SHP77 treated with DMSO at 0.1 percent for 48 hours (cell line): ENCODE measurements at places on chromosomes 16 and 17.

GRCh38 chr16:14284371-14284770 is 213.3 kb downstream of the MRTFB start:
- DNase-seq: no peak

DNA sequence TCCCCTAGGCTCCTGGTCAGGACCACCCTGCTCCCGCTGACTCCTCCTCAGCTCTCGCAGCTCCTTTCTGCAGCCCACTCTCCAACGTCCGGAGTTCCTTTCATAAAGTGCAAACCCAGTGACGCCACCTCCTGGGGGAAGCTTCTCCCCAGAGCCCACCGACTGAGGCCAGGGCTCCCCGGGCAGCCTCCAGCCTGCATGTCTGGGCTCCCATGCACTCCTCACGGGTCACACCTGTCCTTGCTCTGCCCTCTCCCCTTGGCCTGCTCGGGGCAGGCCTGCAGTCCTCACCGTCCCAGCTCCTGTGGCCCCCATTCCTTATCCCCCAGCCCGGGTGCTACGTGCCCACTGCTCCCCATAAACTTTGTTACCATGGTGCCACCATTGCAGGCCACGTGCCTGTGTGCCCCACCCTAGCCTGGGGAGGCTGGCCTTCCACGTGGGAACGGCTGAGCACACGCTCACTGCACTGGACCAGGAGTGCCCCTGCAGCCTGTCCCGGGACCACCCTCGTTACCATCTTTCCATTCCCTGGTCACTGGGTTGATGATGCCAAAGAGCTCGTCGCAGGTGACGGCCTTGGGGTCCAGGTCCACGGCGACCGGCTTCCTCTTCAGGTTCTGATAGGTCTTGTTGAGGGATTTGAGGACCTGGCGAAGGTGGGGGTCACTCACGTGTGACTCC is 84.9 kb downstream of the DNAH17 start:
- no peak for DNase-seq

DNA sequence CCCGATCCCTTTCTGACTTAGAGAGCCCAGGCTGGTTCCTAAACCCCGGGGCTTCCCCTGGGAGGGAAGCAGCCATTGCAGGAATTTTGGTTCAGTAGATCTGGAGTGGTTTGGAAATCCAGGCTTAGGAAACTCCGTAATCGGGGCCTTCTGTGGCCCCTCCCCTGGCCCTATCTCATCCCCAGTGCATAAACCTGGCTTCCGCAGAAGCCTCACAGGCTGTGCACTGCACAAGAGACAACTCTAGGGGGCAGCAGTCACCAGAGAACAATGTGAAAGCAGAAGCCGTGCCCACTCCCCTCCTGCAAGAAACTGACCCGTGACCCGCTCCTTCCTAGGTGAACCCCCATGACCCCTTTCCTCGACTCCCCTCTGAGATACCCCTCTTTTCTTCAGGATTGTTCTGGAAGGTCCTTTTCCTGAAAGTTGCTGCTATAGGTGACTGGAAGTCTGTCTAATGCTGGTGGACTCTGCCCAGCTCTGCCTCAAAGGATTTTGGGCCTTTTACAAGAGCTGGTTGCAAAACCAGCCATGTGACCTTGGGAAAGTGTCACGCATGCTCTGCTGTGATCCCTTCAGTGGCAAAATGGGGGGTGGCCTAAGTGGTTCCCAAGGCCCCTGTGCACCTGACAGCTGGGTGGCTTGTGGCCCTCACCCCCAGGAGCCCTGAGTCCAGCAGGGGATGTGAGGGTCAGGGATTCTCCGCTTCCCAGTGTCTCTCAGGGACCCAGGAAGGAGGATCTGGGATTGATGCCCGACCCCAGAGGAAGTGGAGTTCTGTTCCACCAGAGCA is 14.4 kb downstream of the GUCY2D start:
- DNase-seq: peak; percentile 4

- no peak for DNase-seq
These were observed 70.9 kb downstream of the GNAO1 start for GRCh38 chr16:56262148-56262547.

- no peak for DNase-seq
These were observed 12.5 kb upstream of the SLC13A2 start for GRCh38 chr17:28460901-28461300.

- DNase-seq: no peak
These were observed 137.7 kb downstream of the TMEM132E start for GRCh38 chr17:34717092-34717491.

DNA sequence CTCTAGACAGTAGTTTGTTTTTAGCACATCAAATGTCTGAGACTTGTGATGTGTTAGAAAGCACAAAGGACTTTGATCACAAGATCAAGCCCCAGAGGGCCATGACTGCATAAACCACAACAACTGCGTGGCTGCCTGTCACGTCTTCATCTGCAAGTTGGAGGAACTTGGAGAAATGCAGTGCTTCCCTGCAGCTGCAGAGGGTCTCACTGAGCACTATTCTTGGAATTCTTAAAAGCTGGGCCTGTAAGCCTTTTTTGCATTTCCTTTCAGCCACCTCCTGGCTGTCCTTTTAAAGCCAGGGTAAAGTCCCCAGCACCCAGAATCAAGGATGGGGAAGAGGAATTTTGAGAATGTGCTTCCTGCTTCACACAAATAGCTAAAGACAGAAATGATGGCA is 431.3 kb downstream of the MAF start:
- no peak for DNase-seq

GRCh38 chr17:44786551-44787081 is 27.8 kb downstream of the ADAM11 start:
- no peak for DNase-seq

DNA sequence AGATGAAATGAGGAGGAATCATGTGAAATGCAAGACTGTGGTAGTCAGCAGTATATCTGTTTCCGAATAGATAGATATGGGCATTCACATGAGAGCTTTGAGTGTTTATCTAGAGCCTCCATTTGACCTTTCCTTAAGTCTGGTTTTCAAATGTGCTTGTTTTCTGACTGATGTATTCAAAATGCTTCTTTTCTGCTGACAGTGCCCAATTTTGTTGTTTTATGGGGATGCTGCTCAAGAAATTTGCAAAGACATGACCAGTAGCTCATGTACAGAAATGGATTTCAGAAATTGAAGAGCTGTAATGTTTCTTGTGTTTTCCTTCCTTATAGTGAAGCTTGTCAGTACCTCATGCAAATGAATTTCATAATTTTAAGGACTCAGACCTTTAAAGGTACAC is 903.4 kb upstream of the CDH8 start:
- no peak for DNase-seq

DNA sequence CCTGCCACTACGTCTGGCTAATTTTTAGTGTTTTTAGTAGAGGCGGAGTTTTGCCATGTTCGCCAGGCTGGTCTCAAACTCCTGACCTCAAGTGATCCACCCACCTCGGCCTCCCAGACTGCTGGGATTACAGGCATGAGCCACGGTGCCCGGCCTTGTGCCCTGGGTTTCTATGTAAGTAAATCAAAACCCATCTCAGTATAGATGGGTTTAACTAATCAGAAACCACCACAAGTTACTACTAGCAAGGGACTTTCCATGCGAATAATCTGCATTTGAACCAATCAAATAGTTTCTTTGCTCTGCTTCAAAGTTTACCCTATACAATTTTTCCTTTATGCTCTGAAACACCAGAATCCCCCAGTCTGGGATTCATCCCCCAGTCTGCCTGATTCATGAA is 16.5 kb upstream of the EIF1 start:
- no peak for DNase-seq

DNA sequence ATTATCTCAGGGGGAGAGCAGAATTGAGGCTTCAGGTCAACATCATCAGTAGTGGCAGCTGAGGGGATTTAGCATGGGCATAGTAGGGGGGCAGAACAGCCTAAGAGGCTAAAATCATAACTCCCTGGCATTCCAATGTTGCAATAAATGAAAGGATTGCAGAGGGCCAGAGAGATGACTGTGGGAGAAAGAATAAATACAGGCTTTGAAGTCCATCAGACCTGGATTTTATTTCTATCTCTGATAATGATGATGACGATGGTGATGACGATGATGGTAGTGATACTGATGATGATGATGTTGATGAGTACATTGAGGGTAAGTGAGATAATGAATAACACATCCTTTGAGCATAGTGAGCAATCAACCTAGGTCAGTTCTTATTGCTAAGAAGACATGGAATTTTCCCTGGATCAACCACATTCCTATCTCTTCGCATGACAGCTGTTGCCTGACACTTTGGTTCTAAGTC is 107.4 kb upstream of the CDH11 start:
- no peak for DNase-seq

- no peak for DNase-seq
These were observed 116.3 kb upstream of the MAF start for GRCh38 chr16:79716645-79717332.

- DNase-seq: no peak
These were observed 47.6 kb downstream of the FZD2 start for GRCh38 chr17:44604768-44605485.

GRCh38 chr17:61408151-61409041 is 8.8 kb downstream of the TBX2 start:
- DNase-seq: no peak

- no peak for DNase-seq
These were observed 138.7 kb downstream of the GAS7 start for GRCh38 chr17:10059684-10060211.

DNA sequence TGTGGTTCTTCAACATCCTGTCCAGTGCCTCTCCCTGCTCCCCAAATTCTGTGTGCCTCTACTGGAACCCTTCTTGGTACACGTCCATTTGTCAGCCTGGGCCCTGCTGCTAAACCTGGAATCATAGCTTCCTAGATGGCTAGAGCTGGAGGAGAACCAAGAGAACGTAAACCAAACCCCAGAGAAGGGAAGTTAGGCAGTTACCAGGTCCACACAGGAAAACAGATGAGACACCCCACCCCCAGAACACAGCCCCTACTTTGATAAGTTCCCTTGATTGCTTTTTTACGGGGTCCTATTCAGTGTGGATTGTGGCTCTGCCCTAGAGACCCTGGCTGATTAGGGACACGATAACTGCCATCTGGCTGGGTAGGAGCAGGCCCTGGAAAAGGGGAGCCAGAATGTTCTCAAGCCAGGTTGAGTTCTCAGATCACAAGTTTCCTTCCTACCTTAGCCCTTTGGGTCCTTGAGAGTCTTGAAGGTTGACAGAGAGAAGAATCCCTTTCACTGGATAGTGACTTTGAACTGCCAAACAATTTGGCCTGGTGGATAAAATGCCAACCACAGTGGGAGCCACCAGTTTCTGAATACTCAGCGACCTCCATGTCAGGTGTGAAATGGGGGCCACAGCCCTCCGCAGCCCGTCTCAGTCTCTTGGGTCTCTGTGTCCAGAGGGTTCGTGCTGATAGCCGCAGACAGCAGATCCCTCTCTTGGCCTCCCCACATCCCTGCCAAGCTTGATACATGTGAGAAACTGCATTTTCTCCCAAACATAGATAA is 7.9 kb downstream of the TBX4 start:
- DNase-seq: no peak

DNA sequence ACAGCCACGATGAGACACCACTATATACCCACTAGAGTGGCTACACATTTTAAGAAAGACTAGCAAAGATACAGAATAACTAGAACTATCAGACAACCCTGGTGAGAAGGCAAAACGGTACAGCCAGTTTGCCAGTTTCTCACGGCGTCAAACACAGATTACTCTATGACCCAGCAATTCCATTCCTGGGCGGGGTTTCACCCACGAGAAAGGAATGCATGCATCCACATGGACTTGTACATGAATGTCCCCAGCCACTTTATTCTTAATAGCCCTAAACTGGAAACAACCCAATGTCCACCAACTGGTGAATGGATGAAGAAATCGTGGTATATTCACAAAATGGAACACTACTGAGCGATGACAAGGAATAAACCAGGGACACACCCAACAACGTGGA is 74.5 kb downstream of the MYH10 start:
- DNase-seq: no peak

GRCh38 chr17:8745586-8746500 is 1.2 kb upstream of the CCDC42 start:
- DNase-seq: no peak

- no peak for DNase-seq
These were observed 268.9 kb upstream of the MAF start for GRCh38 chr16:79869304-79870015.

GRCh38 chr17:9052921-9053320 is 31.6 kb downstream of the NTN1 start:
- DNase-seq: no peak

DNA sequence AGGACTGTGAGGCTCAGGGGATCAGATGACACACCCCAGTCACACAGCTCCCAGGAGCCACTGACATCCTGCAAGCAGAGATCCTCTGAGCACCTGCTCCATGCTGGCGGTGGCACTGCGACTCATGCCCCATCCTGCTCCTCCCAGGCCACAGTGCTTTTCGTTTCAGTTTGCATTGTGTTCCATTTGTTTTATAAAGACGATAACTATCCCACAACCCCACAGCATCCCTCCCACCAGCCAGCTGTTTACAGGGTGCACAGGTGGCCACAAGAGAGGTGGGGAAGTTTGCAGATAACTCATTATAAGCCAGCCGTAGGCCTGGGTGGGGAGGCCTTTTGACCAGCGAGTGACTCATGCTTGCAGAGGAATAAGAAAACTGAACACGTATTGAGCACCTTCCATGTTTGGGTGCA is 28.2 kb downstream of the BCO1 start:
- no peak for DNase-seq

GRCh38 chr16:20300312-20301097 is 26.8 kb downstream of the GP2 start:
- DNase-seq: peak; percentile 92

DNA sequence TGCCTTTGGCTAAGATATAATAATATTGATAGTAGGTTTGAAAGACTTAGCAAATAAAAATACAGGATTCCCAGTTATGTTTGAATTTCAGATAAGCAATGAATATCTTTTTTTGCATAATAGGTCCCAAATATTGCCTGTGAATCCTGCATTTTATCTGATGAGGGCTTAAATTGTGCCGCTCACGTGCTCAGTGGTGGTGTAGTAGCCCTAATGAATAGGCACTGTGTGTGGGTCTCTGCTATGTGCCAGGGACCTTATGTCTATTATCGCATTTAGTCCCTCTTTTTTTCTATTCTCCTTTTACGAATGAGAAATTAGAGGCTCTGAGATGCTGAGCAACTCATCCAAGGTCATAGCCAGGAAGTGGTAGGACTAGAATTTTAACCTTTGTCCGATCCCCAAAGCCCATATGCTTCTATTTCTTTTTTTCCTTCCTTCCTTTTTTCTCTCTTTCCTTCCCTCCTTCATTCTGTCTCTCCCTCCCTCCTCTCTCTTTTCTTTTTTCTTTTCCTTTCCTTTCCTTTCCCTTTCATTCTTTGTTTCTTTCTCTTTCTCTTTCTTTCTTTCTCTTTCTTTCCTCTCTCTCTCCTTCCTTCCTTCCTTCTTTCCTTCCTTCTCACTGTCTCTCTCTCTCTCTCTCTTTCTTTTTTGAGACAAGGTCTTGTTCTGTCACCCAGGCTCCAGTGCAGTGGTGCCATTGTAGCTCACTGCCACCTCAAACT is 47.2 kb downstream of the RGS9 start:
- no peak for DNase-seq
